CD14-positive monocyte (primary cell): ENCODE measurements at places on chromosomes 1 and 21. TPM values are rescaled to one million over a fixed set of nuclear protein-coding genes. Genes with fewer than 3 reads are reported as not detected.

DNA sequence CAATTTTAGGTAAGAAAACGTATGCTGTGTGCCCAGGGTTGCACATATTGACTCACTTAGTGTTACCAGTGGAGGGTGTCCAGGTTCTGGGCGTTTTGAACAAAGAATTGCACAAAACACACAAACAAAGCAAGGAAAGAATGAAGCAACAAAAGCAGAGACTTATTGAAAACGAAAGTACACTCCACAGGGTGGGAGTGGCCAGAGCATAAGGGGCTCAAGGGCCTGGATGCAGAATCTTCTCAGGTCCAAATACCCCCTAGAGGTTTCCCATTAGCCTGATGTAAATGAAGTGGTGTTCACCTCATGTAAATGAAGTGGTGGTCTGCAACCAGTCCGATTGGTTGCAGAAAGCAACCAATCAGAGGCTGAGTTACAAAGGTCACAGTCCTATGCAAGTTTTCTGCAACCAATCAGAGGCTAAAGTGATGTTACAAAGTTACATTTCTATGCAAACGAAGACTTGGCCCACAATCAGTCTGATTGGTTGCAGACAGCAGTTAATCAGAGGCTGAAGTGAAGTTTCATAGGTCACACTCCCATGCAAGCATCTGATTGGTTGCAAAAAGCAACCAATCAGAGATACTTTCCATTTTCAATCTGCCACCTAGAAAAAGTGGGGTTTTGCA, 228.3 kb downstream of the ST6GALNAC3 start:
- DNase-seq, result no peak
- H3K4me1 ChIP-seq, result no peaks in the 10 kb centered on the region
- H3K27me3 ChIP-seq, result no peaks in the 10 kb centered on the region
- no peak overlapping the region for H3K4me3 ChIP-seq

DNA sequence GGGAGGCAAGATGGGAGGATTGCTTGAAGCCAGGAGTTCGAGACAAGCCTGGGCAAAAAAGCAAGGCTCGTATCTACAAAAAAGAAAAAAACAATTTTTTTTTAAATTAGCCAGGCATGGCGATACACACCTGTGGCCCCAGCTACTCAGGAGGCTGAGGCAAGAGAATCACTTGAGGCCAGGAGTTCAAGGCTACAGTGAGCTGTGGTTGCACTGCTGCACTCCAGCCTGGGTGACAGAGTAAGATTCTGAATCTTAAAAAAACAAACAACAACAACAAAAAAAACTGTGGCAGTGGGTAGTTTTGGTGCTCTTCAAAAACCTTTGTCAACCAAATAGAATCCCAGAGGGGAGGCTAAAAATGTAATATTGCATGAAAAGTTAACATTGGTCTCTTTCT, 734 bp downstream of the PTPN22 start:
- peak overlapping the region; percentile 44 for H3K4me3 ChIP-seq
- H3K27me3 ChIP-seq, result no peaks in the 10 kb centered on the region
- peak overlapping the region; percentile 98 for H3K27ac ChIP-seq
- H3K36me3 ChIP-seq, result no peaks in the 10 kb centered on the region

The URB1 gene
- polyA plus RNA-seq, result 0.47 TPM

DNA sequence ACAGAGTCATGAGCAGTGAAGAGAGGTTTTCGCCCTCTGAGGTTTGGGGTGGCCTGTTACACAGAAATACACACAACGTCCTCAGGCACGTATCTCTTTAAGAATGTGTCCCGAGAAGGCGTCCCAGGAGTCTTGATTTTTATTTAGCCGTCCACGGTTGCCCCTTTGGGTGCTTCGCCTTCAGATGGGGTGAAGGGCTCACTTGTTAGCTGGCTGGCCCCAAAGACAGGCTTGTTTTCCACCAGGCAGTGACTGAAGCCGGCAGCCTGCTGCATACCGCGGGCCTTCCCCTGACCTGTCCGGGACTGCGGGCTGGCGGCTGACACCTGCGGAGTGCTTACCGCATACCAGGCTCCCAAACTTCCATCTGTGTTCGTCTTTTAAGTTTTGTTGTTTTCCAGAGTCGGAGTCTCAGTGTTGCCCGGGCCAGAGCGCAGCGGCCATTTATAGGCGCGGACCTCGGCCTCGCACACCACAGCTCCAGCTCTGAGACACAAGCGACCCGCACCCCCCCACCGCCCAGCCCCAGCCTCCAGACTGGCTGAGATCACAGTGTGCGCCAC, 1.6 kb upstream of the ADARB1 start:
- no peak overlapping the region for H3K27ac ChIP-seq
- no peaks in the 10 kb centered on the region for H3K36me3 ChIP-seq
- no peak overlapping the region for H3K4me3 ChIP-seq
- H3K4me1 ChIP-seq, result peaks cover 21% of the 10 kb centered on the region

- peak overlapping the region; percentile 53 for H3K27ac ChIP-seq
- DNase-seq, result no peak
- no peaks in the 10 kb centered on the region for H3K27me3 ChIP-seq
- no peak overlapping the region for H3K4me3 ChIP-seq
- H3K4me1 ChIP-seq, result no peaks in the 10 kb centered on the region
Measured at GRCh38 chr1:183548116-183548515, 42.1 kb downstream of the NCF2 start.

The CYP4Z1 gene
- polyA plus RNA-seq, result not detected

DNA sequence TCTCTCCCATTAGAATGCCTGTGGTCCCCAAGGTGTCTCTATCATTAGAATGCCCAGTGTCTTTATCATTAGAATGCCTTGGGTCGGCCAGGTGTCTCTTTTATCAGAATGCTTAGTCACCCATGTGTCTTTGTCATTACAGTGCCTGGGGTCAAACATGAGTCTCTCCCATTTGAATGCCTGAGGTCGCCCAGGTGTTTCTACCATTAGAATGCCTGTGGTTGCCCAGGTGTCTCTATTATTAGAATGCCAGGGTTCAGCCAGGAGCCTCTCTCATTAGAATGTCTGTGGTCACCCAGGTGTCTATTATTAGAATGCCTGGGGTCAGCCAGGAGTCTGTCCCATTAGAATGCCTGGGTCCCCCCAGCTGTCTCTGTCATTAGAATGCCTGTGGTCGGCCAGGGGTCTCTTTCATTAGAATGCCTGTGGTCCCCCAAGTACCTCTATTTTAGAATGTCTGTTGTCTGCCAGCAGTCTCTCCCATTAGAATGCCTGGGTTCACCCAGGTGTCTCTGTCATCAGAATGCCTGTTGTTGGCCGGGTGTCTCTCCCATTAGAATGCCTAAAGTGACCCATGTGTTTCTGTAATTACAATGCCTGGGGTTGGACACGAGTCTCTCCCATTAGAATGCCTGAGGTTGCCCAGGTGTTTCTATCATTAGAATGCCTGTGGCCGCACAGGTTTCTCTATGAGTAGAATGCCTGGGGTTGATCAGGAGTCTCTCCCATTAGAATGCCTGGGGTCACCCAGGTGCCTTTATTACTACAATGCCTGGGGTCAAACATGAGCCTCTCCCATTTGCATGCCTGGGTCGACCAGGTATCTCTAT, 57.1 kb downstream of the RNF187 start:
- H3K4me3 ChIP-seq, result no peak overlapping the region
- H3K36me3 ChIP-seq, result no peaks in the 10 kb centered on the region
- no peak for DNase-seq
- H3K27ac ChIP-seq, result no peak overlapping the region
- no peaks in the 10 kb centered on the region for H3K27me3 ChIP-seq

DNA sequence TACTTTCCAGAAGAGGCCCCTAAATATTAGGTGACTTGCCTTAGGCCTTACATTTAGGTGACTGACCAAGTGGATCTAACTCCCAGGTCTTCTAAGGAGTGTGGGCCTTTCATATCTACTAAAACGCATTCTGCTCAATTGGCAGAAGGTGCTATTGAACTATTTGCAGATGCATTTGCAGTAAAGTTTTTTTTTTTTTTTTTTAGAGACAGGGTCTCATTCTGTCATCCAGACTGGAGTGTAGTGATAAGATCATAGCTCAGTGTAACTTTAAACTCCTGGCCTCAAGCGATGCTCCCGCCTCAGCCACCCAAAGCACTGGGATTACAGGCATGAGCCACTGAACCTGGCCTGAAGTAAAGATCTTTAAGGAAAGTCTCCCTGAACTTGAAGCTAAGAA, 13.0 kb upstream of the ACBD6 start:
- no peak overlapping the region for H3K4me3 ChIP-seq
- H3K27ac ChIP-seq, result no peak overlapping the region
- no peaks in the 10 kb centered on the region for H3K36me3 ChIP-seq
- no peak for DNase-seq
- H3K27me3 ChIP-seq, result no peaks in the 10 kb centered on the region

The PROK1 gene
- not detected in 2 replicates for polyA plus RNA-seq

The SELE gene
- not detected for polyA plus RNA-seq

DNA sequence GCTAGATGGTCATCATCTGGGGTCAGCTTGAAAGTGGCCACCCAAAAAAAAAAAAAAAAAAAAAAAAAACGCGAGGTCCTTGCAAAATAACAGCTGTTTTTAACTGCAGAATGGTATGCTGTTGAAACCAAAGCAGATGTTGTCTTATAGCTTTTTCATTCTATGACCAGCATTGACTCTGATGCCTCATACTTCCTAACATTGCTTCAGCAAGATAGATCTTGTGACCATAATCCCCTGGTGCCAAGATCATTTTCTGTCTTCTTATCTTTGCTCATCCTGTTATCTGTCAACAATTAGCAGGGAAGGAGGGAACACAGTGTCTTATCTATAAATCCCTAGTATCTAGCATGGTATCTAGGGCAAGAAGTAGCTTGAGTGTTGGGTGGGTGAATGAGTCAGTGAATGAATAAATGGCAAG, 181.5 kb downstream of the PLPP3 start:
- no peaks in the 10 kb centered on the region for H3K4me1 ChIP-seq
- no peak overlapping the region for H3K4me3 ChIP-seq
- no peaks in the 10 kb centered on the region for H3K36me3 ChIP-seq
- no peak overlapping the region for H3K27ac ChIP-seq

The GNG4 gene
- polyA plus RNA-seq, result not detected

DNA sequence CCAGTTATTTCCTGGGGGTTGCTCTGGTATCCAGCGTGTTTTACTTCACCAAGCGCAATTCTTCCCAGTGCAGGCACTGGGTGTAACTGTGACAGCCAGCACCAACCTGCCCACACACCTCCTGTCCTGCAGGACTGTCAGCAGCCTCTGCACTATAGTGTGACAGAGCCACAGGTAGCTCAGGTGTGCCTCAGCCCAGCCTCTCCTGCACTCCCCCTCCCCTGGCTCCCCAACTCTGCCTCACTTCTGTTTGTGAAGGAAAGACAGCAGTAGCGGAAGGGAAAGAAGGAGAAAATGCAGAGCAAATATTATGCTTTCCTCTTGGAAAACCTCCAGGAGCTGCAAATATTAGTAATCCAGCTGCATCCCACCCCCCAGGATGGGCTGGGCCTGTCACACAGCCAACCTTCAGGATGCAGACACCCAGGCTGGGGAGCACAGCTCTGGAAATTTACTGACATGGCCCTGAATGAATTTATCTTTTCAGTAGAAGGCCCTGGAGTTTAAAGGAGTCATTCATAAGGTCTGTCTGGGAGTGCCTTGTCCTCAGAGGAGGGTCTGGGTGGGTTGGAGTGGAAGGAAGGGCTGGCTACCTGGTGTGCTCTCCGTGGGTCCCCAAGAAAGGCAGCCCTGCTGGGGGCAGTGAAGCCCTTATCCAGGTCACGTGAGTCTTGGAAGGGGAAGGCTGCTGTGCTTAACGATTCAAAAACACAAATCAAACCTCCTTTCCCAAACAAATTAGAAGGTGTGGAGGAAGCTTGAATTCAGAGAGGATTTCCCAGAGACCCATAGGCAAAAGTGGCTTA, 20.9 kb downstream of the CAPN2 start:
- no peaks in the 10 kb centered on the region for H3K27me3 ChIP-seq
- H3K36me3 ChIP-seq, result peaks cover 85% of the 10 kb centered on the region
- H3K4me1 ChIP-seq, result peaks cover 12% of the 10 kb centered on the region
- no peak for DNase-seq

DNA sequence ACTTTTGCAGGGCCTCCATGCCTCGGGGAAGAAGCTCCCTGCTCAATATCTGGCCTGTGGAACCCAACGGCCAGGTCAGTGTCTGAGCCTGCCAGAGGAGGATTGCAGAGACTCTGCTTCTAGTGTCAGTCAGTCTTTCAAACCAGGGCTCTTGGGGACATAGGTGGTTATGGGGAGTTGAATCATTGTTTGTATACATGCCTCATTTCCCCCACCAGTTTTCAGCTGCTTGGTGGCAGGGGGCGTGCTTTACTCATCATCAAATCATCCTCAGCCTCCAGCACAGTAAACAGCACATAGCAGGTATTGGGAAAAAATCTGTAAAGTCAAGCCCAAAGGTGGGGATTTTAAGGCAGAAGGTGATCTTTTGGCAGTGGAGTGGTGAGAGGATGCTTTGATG, 17.4 kb upstream of the FAM89A start:
- peaks cover 26% of the 10 kb centered on the region for H3K4me1 ChIP-seq
- H3K36me3 ChIP-seq, result no peaks in the 10 kb centered on the region
- no peak overlapping the region for H3K4me3 ChIP-seq
- no peaks in the 10 kb centered on the region for H3K27me3 ChIP-seq
- no peak for DNase-seq

DNA sequence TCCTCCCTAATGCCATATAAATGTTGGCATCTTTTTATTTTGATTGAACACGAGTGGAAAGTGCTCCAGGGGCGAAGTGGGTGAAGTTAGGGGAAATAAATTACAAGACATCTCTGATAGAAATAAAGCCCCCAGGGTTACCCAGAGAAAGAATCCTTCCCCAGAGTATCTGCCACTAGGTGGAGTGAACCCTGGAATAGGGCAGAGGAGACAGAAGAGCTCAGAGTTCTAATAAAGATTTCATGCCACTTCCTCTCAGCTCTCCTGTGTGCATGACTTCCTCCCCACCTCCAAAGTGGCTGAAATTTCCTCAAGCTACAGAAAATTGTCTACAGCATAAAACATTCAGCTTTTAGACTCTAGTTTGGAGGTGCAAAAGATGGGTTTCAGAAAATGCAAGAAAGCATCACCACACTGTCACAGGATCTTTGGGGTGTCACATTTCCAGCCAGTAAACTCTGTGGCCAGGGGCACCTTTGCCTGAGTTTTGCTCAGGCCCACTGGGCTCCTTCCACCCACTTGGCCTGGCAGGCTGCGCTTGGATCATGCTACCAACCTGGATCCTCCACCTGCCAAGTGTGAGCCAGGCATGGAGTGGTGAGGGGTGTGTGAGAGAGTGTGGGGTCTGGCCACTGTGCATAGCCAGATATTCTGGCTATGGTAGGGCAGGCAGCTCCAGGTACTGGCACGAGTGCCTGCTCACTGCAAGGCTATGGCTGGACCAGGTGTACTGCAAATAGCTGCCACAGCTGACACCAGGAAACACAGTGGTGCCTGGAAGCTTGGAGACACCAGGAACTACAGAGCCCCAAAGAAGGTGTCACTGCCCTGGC, 208.8 kb upstream of the USP25 start:
- H3K4me1 ChIP-seq, result no peaks in the 10 kb centered on the region
- H3K27ac ChIP-seq, result no peak overlapping the region
- DNase-seq, result no peak
- H3K4me3 ChIP-seq, result no peak overlapping the region
- no peaks in the 10 kb centered on the region for H3K27me3 ChIP-seq
- H3K36me3 ChIP-seq, result no peaks in the 10 kb centered on the region

The TNNT2 gene
- polyA plus RNA-seq, result not detected
